Small intestine (tissue), 16 donors: ENCODE measurements at places on chromosomes 16 and 17. TPM values are rescaled to one million over a fixed set of nuclear protein-coding genes. Genes with fewer than 3 reads are reported as not detected.

DNA sequence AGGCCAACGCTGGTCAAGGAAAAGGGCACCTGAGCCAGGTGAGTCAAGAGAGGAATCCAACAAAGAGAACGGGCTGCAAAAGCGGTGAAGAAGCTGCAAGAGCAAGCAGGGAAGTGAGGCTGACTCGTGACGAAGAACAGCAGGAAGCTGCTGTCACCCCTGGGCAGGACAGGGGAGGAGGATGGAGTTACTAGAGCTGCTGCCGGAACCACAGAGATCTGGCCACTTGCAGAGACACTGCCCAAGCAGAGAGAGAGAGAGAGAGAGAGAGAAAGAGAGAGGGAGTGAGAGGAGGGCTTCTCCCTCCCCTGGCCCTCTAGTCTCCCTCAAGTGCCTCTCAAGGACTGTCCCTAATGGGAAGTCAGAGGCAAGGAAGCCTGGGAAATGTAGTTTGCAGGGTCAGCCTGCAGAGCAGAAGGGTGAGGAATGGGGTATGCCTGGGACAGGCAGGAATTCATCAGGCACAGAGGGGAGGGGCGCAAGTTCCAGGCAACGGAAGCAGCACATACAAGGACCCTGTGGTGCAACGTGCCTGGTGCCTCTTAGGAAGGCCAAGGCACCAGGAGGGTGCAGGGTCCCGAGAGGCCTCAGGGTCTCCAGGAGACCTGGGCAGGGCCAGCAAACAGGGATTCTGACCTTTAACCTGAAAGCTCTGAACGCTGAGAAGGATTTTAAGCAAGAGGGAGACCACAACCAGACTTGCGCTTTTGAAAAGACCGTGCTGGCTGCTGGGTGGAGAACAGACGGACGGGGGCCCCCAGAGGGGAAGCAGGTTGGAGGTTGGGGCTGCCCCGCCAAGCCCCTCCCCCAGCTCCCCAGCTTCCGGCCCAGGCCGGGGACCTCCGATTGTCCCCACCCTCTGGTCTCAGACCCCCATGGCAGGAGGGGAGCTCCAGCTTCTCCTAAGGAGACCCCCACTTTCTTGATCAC is 45.8 kb upstream of the CIBAR2 start:
- DNase-seq: peak; percentile 77

DNA sequence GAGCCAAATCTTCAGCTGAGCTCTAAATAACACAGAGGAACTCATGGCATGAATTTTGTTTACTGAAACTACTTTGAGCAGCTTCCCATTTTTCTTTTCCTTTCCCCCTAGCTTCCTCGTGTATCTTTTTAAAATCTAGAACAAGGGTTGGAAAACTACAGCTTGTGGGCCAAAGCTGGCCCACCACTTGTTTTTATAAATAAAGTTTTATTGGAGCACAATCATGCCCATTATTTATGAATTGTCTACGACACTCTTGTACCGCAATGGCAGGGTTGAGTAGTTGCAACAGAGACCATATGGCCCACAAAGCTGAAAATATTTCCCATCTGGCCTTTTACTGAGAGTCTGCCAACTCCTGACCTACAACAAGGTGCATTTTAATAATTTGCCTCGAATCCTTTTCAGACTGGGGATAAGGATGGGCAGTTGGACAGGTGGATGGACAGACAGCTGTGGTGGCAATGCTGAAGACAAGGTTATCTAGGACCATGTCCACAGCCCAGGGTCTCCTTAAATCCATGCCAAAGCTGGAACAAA is 87.7 kb downstream of the RMI2 start:
- no peak for DNase-seq

- peak; percentile 37 for DNase-seq
These were observed 169.2 kb downstream of the HAPSTR1 start for GRCh38 chr16:9260666-9261065.

DNA sequence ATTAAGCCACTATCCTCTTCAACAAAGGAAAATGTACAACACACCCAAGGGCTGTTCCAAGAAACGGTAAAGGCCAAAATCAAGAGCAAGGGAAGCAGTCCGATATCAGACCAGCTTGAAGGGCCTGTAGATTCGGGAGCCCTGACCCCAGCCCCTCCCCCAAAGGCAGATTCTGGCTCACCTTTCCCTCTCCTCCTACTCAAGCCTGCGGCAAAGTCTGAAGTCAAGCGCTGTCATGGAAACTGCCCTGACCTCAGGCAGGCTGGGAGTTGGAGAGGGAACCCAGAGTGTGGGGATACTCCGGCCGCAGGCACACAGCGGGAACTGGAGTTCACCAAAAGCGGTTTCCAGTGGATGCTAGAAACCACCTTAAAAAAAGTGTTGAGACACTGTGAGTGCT is 1.8 kb downstream of the ALYREF start:
- no peak for DNase-seq

GRCh38 chr17:27873746-27874145 is 19.4 kb downstream of the LYRM9 start:
- DNase-seq: no peak

- no peak for DNase-seq
These were observed 20.7 kb upstream of the GLG1 start for GRCh38 chr16:74627506-74628220.

The SLC52A1 gene
- polyA plus RNA-seq: 41.6 TPM

The ABCC11 gene
- not detected for polyA plus RNA-seq
